ENCODE measurements at places on chromosomes 11 and 22.

GRCh38 chr11:130095326-130095725 lies 25.6 kb downstream of the APLP2 start:
- no peak for DNase-seq

DNA sequence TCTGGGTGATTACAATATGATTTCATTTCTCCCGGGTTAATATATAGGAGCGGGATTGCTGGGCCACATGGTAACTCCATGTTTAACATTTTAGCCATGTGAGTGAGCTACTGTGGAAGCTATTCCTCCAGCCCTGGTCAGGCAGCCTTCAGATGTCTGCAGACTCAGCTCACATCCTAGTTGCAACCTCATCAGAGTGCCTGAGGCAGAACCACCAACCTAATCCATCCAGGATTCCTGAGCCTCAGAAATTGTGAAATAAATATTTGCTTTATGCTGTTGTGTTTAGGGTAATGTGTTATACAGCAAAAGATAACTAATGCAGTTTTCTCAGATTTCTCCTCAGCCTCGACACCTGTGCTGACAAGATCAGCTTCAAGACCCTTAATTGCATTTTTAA lies 676.8 kb downstream of the OPCML start:
- no peak for DNase-seq

DNA sequence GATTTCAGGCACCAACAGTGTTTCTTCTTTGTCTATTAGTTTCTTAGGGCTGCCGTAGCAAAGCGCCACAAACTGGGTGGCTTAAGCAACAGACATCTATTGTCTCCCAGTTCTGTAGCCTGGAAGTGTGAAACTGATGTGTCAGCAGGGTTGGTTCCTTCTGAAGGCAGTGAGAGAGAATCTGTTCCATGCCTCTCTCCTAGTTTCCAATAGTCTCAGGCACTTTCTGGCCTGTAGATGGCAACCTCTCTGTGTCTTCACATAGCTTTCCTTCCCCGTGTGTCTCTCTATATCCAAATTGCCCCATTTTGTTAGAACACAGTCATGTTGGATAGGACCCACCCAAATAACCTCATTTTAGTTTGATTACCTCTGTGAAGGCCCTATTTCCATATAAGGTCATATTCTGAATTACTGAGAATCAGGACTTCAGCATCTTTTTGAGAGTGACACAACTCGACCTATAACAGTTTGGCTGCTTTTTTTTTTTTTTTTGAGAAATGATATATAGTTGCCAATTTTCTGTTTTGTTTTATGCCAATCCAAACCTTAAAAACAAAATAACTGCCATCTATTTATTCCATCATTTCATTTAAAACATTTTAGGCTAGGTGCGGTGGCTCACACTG lies 108.2 kb downstream of the SLC36A4 start:
- DNase-seq, result no peak

GRCh38 chr22:43266076-43266475 lies 77.1 kb downstream of the SCUBE1 start:
- DNase-seq, result no peak

Data from activated naive CD4-positive, alpha-beta T cell treated with Interleukin-2 at 50 U/mL for 16 hours (primary cell).